ENCODE measurements at places on chromosomes 3 and 15.

DNA sequence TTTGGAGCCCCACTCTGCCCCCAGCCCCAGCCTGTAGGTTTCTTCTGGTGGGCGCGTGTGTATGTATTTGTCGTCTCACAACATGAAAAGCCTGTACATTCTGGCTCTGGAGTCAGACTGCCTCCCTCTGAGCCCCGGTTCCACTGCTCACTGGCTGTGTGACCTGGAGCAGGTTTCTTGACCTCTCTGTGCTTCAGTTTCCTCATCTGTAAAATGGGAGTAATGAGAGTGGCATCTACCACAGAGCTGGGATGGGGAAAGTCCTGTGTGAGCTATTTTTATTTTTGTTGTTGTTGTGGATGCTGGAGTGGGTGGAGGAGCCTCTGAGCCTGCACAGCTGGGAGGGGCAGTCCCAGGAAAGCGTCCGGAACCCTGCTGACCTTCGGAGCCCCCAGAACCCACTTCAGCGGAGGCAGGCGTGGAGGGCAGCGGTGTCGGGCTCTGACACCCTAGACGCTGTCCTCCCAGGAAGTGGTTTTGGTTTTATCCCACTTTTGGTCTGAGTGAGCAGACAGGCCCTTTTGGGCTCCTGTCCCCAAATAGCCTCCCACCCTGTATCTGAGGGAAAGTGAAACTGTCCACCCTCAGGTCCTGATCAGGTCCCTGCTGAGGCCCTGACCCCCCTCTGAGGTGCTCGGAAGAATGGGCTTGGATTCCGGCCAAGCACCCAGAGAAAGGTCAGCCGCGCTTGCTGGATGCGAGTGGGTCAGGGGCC lies 103.5 kb downstream of the CHSY1 start:
- DNase-seq = no peak

DNA sequence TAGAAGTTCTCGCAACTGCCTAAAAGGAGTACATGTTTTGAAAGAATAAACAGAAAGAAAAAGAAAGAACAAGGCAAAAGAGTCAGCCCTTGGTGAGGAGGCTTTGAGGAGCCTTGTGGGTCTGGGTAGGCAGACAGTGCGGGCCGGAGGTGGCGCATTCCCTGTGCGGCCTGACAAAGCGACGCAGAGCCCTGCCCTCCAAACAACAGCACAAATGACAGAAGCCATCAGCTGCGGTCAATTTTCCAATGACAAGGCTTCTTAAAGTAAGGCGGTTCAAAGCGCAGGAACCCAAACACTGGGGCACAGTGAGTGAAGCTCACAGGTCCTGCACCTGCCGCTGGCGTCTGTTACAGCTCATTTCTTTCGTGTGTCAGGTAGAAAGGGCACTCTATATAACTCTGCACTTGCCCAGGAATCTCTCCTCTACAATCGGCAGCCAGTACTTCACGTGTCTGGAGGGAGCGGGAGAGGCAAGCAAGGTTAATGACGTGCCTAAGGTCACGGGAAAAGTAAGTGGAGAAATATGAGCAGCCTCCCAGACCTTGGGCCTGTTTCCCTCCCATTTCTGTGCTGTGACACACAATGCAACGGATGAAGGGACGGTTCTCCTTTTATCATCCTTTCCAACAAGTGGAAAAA lies 178.1 kb downstream of the OPA1 start:
- no peak for DNase-seq

DNA sequence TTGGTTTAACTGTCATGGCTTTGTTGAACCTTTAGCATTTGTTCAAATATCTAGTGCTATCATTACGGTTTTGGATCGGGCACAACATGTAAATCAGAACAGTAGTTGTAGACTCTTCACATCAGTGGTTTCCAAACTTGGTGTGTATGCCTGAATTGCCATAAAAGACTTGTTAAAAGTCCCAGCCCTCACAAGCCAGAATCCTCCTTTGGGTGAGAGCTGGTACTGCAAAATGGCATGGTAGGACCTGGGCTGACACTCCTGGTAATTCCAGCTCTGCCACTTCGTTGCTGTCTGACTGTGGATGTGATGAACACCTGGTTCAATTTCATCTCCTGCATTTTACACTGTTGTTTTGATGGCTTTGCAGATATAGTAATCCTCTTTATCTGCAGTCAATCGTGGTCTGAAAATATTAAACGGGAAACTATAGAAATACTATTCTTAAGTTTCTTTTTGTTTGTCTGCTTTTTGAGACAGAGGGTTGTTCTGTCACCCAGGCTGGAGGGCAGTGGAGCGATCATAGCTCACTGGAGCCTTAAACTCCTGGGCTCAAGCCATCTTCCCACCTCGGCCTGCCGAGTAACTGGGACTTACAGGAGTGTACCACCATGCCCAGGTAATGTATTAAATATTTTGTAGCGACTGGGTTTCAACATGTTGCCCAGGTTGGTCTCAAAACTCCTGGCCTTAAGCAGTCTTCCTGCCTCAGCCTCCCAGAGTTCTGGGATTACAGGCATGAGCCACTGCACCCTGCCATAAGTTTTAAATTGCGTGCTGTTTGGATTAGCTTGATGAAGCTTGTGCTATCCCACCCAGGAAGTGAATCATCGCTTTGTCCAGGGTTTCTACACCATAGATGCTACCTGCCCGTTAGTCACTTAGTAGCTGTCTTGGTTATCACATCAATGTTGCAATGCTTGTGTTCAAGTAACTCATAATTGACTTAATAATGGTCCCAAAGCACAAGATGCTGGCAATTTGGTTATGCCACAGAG lies 61.6 kb downstream of the RAB7A start:
- DNase-seq = peak; percentile 99

DNA sequence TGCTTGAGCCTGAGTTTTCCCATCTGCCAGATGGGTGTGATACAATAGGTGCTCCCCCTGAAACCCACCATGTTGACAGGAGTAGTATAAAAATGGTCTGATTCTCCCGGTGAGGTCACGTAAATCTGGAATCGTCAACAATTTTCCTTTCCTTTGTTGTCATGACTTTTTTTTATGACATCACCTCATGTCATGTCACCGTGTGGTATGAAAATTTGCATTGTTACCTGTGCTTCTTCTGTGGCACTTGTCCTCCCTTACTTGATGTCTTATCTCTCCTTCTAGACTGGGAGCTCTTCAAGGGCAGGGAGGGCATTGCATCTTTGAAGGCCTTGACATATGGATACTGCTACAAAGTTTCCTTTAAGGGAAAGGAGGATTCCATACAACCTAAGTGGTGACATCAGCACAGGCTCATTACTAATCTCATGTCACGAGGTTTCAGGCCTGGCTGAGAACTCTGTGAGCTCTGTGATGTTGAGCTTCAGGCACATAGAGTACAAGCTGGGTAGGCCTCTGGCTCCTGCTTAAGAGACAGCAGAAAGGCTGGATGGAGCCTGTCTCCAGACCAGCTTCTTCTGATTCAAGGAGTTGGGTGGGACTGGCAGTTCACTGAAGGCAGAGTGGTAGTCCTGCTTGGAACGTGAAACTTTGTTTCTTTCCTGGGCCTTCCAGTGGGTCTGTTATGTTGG lies 66.3 kb downstream of the LPP start:
- DNase-seq = peak; percentile 18

DNA sequence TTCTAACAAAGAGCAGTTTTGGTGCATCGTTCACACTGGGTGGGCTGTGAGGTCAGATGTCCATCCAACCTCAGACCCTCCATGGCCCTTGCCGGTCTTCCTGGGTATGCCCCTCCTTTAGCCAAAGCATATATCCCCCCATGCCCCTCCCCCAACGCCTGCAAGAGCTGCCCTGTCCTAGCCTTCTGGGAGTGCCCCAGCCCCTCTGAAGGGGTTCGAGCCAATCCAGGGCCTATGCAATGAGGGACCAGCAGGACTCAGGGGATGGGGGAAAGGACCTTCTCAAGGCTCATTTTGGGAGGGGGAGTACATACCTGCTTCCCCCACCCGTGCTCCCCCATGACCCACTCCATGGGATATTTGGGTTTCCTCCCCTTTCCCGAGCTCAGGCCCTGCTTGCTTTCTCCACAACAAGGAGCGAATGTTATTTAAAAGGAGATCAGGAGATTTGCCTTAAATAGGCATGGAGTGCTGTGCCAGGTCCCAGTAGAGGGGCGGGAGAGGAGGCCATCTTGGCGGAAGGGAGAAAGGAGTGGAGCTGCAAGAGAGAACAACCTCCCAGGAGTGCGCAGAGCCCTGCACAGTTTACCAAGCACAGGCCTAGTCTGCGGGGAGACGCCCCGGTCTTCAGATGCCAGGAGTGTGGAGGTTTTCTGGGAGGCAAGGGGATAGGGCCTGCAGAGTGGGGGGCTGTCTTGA lies 18.2 kb downstream of the PIF1 start:
- no peak for DNase-seq

- no peak for DNase-seq
Observed at GRCh38 chr3:11282250-11283138, 10.3 kb downstream of the ATG7 start.

- DNase-seq = no peak
Observed at GRCh38 chr15:36756707-36757106, 177.3 kb downstream of the CDIN1 start.

- no peak for DNase-seq
Observed at GRCh38 chr3:57731311-57731710, 24.8 kb upstream of the SLMAP start.

- no peak for DNase-seq
Observed at GRCh38 chr15:47857776-47858167, 140.5 kb downstream of the SEMA6D start.

DNA sequence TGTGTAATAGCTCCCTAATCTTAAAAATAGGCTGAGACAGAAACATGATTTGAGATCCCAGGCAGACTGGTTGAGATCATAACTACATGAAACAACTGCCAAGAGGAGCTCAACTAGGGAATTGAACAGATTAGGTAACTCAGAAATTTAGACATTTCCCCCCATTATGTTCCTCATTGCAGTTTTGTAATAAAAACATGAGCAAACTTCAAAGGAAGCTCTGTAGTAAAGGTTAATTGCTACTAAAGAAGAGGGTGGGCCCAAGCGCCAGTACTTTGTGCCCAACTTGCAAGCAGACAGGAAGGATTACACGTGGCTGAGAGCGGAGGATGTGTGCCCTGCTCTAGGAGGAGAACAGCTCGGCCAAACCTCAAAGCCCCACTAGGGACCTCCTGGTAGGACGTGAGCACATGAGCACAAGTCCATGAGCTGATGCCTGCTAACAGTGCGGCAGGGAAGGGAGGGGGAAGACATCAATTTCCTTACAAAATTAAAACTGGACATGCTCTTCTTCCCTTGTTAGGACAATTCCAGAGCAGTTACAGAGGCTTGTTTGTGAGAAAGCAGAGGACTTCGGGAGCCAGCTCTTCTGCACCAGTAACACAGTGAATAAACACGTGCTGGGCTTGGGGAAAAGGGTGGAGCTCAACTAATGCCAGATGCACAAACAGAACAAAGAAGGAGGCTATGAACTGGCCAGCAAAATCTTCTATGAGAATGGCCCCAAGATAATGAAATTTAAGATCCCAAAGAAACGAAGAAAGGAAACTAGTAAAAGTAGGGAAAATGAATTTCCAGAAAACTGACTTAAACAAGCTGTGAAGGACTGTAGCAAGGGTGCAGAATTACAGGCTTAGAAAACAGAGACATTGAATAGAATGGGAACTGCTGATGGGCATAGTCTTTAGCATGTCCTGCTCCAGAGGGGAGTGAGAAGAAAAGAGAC lies 275.5 kb downstream of the MECOM start:
- DNase-seq = no peak

DNA sequence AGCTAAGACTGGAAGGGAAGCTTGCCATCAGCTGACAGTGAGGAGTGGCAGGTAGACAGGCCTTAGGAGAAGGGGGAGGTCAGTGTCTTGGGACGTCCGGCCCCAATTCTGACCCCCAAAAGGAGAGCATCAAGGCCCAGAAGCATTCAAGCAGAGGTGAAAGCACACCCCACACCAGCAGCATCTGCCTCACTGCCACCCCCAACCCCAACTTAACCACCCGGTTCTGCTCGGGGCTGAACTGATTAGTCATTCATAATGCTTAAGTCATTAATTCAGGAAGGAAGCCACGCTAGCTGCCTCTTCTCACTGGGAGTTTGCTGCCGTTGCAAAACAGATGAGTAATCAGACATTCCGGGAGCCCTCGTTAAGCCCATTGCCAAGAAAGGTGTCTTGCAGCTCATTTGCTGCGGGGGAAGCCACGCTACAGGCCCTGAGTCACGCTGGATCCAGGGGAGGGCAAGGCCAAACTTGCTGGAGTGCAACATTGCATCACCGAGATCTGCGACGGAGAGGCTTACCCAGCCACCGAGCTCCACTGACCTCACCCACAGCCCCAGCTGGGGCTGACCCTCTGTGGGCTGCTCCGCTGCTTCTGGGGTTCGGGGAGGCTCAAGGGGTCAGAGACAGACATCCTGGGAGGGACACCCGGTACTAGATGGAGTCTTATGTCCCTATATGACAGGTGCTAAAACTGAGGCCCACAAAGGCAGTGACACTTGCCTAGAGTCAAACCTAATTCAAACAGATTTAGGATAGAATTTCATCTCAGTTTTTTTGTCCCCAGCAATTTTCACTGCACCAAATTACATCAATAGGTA lies 46.4 kb upstream of the HES1 start:
- peak; percentile 100 for DNase-seq

DNA sequence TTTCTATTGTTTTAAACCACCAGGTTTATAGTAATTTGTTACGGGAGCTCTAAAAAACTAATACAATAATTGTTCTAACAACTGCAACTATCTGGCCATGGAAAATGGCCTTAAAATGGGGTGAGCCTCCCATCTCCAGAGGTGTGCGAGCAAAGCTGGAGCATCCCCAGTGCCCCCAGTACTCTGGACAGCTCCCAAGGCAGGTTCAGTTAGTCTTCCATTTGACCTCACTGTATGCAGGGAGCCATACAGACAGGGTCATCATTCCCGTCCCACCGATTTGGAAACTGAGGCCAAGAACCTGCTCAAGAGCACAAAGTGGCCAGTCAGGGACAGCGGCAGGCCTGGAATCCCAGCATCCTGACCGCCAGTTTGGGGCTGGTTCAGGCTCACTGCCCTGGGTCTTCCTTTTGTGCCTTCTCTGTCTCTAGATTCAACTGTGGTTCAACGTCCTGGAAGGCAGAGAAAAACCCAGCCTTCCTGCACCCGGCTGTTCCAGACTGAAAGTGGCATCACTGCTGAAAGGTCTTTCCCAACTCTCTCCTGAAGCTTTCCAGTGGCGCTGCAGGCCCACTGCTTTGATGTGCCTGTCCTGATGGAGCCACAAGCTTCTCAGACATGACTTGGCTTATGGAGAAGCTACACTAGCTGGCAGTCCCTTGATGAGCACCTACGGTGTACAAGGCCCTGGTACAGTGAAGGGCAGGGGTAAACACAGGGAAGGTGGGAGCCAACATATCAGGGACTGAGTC lies 76.6 kb upstream of the LINGO1 start:
- DNase-seq = no peak

DNA sequence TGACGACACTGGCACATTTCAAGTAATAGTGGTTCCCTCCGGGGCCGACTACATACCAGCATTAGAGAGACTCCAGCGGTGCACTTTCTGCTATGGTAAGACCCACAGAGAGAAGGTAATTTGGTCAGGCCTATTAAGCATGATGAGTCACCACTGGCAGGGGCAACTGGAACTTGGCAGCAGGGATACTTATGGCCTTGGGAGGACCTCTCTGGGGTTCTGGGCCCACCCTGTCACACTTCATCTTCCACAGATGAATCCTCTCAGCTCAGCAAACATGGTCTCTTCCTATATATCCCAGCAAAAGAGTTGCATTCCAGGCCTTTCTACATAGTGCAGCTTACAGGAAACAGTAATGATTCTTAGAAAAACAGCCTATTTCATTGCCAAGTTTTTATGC lies 88.0 kb downstream of the PIK3R4 start:
- no peak for DNase-seq

GRCh38 chr3:15892311-15893227 lies 94.8 kb upstream of the ANKRD28 start:
- peak; percentile 7 for DNase-seq

Measured in epithelial cell of esophagus (primary cell).